Naive thymus-derived CD8-positive, alpha-beta T cell (primary cell): ENCODE measurements at places on chromosomes 7 and 10.

DNA sequence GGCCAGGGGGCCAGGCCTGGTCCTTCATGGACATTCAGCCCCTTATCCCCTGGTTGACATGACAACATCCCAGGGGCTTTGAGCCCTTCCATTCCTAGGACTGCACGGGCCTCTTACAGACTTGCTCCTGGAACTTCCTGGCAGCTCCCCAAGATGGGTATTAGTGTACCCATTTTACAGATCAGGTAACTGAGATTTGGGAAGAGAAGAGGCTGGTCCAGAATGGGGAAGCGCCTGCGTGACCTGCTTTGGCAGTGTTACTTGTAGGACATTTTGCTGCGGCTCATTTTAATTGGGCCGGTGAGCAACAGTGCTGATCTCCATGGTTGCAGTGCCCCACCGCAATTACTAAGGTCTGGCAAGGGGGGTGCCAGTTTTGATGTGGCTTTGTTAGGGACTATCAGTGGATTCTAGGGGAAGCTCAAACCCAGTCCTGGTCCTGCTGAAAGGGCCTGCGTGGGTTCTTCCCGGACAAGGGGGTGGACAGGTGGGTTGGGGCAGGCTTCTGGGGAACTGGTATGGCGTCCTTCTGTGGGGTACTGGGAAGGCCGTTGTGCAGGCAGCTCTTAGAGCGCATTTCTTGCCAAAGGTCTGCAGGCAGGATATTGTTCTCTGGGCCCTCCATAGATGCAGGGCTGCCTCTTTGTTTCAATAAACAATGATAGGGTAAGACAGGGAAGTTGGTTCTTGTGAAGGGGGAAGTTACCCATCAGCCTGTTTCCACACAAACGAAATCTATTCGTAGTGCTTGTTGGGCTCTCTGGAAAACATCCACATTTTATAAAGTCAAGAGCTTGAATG, 137.6 kb downstream of the RGS10 start:
- no peak for DNase-seq

- no peak for DNase-seq
These were observed 31.8 kb upstream of the VPS41 start for GRCh38 chr7:38940774-38941173.

DNA sequence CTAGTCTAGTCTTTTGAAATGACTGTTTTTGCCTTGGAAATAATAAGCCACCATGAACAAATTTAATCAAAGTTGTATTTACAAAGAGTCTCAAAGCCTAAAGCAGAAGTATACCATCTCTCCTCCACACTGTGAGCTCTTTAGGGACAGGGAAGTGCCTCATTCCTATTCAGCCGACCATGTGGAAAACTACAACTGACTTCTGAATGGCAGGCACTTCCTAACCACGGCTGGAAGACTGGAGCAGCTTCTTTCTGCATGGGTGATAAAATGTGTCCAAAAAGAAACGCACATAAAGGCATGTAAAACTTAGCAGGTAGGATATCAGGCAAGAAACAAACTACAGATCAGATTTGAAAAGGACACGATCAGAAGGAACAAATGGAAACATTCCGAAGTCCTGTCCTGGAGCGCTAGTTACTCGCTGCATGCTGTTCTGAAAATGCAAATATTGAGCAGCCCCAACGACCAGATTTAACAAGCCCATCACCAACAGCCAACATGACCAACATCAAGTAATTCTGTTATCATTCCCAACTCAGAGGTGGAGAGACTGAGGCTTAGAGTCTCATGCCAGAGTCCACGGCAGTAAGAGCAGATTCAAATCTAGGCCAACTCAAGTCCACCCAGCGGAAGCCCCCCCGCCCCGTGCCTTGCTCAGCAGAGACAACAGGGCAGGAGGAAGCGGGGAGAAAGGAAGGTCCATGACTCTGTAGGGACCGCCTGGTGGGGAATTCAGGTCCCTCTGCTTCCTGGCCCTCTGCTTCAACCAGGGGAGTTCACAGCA, 26.5 kb downstream of the CTBP2 start:
- DNase-seq: no peak

- no peak for DNase-seq
These were observed 13.2 kb upstream of the ITPRID1 start for GRCh38 chr7:31500656-31501055.

DNA sequence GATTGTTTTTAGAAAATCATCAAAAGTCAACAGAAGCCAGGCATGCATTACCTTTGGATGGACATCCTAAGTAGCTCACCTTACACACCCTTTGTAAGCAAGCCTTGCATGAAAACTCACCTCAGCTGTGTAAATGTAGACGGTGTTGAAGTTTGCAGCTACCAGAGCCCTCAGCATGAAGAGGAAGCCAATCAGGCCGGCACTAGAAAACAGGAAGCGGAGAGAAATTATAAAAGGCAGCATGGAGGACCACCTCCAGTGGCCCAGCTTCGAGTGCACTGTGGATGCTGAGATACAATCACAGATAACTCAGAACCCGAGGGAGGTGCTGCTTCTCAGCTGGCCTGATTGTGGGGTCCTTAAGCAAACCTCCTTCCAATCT, 75.3 kb downstream of the SVOPL start:
- peak; percentile 55 for DNase-seq

- DNase-seq: no peak
These were observed 225.6 kb downstream of the PTPRN2 start for GRCh38 chr7:158362001-158362400.

DNA sequence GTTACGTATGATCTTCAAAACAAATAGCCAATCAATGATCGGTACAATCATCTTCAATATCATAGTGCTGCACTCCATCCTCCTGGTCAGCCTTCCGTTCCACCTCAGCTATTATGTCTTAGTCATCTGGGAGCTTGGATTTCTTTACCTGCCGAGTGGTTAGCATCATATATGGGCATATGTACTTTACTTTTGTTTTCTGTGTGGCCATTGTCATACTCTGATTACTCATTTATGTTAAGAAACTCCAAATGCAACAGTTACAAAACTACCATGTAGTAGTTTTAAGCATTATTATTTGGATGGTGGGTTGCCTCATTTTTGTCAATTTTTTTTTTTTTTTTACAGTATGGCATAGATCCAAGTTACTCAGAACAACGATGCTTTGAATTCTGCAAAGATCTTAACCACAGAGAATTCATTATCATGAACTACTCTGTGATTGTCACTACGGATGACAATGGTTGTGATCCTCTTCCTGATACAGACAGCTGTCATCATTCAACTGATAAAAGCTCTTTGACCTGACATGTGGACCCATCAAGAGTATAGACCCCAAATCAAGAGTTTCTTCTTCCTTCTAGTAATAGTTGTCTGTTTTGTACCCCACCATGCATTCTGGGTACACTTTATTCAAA, 52.1 kb upstream of the NME8 start:
- no peak for DNase-seq

GRCh38 chr7:123351027-123351426, 151.3 kb upstream of the SLC13A1 start:
- no peak for DNase-seq

GRCh38 chr10:64275774-64276173, 754.6 kb downstream of the REEP3 start:
- DNase-seq: no peak
